Stimulated activated CD4-positive, alpha-beta T cell treated with anti-CD3 and anti-CD28 coated beads, TNF-alpha, amount 100 ng/mL, for 4 hours (primary cell): ENCODE measurements at places on chromosomes 2 and 18.

- DNase-seq = no peak
Measured at GRCh38 chr2:189155795-189156194, 23.8 kb downstream of the COL5A2 start.

DNA sequence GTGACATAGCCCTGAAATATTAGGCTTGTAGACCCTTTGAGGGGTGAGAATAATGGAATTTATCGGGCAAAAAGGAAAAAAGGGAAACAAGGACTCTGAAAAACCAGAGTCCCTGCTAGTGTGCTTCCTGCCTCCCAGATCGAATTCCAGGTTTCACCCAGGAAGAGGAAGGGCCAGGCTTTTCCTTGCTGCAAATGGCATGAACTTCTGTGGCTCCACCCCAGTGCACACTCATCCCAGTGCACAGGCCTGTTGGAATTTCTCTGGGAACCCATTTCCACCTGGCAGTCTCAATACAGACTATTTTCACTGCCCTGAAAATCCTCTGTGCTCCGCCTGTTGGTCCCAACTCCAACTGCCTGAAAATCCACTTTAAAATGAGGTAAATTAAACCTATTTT is 29.9 kb downstream of the C18orf54 start:
- no peak for DNase-seq

- peak; percentile 51 for DNase-seq
Measured at GRCh38 chr2:62196278-62196901, 475 bp downstream of the B3GNT2 start.

DNA sequence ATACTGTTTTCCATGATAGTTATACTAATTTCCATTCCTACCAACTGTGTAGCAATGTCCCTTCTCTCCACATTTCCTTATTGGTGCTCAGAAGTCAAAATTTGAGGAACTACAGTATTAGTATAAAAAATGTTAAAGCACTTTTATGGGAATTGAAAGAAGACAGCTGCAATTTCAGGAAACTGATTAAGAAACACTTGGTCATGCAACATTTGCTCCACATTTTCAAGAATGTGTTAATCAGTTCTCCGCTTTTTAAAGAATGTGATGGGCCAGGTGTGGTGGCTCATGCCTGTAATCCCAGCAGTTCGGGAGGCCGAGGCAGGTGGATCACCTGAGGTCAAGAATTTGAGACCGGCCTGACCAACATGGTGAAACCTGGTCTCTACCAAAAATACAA is 33.6 kb upstream of the MGAT4A start:
- no peak for DNase-seq

GRCh38 chr2:194015751-194016150 is 1641.3 kb upstream of the SLC39A10 start:
- no peak for DNase-seq

DNA sequence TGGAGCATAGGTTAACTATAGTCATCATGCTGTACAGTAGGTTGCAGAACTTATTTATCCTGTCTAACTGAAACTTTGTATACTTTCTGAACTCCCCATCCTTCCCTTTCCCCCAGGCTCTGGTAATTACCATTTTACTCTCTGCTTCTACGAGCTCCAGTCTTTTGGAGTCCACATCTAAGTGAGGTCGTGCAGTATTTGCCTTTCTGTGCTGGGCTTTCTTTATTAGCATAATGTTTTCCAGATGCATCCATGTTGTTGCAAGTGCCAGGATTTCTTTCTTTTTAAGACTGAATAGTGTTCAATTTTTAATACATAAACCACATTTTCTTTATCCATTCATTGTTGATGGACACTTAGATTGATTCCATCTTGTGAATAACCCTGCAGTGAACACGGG is 464.1 kb downstream of the TGIF1 start:
- no peak for DNase-seq

GRCh38 chr2:23617811-23618215 is 232.8 kb downstream of the KLHL29 start:
- no peak for DNase-seq

- DNase-seq = no peak
Measured at GRCh38 chr2:227360351-227360750, 18.8 kb downstream of the TM4SF20 start.

- DNase-seq = no peak
Measured at GRCh38 chr2:85655961-85656417, 12.0 kb downstream of the SFTPB start.

GRCh38 chr18:28875059-28875458 is 698.1 kb upstream of the CDH2 start:
- DNase-seq = no peak
